Naive thymus-derived CD8-positive, alpha-beta T cell (primary cell): ENCODE measurements at places on chromosomes 4 and X. TPM values are rescaled to one million over a fixed set of nuclear protein-coding genes. Genes with fewer than 3 reads are reported as not detected.

DNA sequence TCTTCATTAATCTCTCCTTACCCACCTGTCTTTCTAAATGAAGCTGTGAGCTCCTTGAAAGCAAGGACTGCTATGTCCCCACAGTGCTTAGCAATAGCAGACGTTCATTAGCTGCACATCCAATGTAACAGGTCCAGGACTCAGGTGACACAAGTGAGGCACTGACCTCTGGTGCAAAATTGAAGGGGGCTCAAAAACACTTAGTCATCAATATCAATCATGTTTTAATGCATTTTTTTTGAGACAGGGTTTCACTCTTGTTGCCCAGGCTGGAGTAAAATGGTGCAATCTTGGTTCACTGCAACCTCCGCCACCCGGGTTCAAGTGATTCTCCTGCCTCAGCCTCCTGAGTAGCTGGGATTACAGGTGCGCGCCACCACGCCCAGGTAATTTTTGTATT is 56.1 kb upstream of the ADGRG2 start:
- no peak for DNase-seq

- DNase-seq = no peak
Observed at GRCh38 chr4:42642845-42643615, 13.9 kb downstream of the ATP8A1 start.

The PRDX4 gene
- 44.3 TPM for polyA plus RNA-seq

- no peak for DNase-seq
Observed at GRCh38 chr4:36281384-36282106, at the start of gene DTHD1. DTHD1 (plus strand) TSS chr4:36281616; CDS start chr4:36281759, 143 bp downstream.

- DNase-seq = no peak
Observed at GRCh38 chrX:4043951-4044350, 330.5 kb upstream of the PRKX start.

GRCh38 chr4:56630876-56631666 is 50.0 kb downstream of the HOPX start:
- no peak for DNase-seq

The SUPT20HL1 gene
- polyA plus RNA-seq = not detected

GRCh38 chr4:116118221-116118620 is 967.2 kb downstream of the TRAM1L1 start:
- no peak for DNase-seq
